ENCODE measurements at places on chromosomes 12 and 14.

GRCh38 chr12:55548756-55549155 is 646 bp upstream of the OR6C4 start:
- no peak for DNase-seq

- DNase-seq = no peak
These were observed 7.6 kb downstream of the DDIT3 start for GRCh38 chr12:57512665-57513064.

- DNase-seq = no peak
These were observed 140.3 kb downstream of the TMEM30B start for GRCh38 chr14:61140872-61141271.

DNA sequence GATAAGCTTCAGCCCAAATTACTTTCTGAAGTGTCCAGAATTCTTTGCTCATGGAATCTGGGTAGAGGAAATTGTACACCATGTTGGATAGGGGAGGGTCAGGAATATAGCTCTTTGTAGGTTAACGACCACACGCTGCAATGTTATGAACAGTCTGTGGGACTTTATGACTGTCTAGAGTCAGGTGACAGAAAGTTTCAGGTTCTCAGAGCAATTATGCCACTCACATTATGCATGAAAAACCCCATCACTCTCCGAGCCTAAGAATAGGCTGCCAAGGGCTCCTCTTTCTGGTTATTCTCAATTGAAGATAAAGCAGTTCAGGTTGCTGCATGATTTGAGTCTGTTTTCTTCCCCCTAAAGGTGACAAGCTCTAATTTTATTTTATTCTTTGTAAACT is 430.9 kb downstream of the ATP23 start:
- DNase-seq = no peak

DNA sequence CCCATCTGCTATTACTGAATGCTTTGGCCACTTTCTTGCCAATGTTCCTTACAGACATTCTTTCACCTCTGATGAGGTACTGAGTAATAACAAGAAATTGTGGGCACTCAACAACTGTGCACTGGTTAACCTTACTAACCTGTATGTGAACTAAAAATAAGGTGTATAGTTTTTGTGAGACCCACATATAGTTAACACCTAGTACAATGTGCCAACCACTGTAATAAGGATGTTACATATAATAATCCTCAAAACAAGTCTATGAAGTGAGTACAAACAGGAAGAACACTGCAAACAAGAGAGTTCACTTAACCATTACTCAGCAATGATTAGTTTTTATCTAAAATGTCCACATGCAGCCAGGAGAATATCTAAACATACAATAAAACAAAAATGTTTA is 4.5 kb downstream of the DDHD1 start:
- DNase-seq = no peak

GRCh38 chr12:92288561-92288960 is 142.9 kb upstream of the BTG1 start:
- DNase-seq = no peak

DNA sequence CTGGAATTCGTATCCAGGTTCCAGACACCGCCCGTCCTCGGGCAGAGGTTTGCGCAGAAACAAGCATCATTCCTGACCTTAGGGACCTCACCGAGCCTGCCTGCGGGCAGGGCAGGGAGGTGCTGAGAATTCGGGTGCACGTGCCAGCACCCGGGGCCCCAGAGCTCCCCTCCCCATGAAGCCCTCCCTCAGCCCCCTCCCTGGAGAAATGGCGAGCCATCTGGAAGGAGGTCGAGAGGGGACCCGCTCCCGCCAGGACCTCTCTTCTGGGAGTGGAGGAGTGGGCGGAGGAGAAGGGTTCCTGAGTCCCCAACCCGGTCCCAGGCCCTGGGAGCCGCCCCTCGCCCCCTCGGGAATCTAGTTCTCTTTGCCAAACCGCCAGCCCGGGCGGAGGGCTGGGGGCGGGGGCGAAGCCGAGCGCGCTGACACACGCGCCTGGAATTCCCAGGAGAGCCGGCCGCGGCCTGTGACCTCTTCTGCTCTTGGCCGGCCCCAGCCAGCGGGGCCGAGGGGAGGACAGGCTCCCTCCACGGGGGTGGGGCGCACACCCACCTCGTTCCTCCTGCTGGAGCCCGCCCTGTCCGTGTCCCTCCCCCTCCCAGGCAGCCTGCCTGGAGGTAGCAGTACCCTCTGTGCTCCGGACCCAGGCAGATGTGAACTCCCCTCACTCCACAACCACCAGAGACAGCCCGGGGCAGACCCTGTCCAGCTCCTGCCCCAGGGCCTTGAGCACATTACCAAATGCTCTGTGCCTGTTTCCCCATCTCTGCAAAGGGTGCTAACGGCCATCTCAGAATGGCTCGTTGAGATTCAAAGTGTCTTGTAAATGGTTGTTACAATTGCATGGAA is 23.0 kb upstream of the GPR132 start:
- peak; percentile 79 for DNase-seq

GRCh38 chr14:82410064-82410463 is 876.4 kb upstream of the SEL1L start:
- no peak for DNase-seq

DNA sequence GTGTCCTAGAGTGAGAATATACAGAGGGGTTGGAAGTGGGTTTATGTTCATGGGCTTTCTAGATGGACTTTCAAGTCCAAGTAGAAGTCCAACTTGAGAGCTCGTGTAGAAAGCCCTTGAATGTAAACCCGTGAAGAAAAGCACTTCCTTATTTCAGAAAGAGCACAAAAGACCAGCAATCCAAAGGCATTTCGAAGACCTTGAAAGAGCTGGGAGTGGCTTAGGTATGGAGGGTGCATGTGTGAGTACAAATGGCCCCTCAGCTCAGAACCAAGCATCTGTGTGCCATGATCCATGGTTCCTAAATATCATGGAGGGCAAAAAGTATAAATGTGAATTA is 160.7 kb downstream of the ETV6 start:
- no peak for DNase-seq

- no peak for DNase-seq
These were observed 155.5 kb upstream of the KRR1 start for GRCh38 chr12:75666939-75667334.
